ENCODE measurements at places on chromosomes 12 and 14. TPM values are rescaled to one million over a fixed set of nuclear protein-coding genes. Genes with fewer than 3 reads are reported as not detected.

The DNAH10 gene
- total RNA-seq: 0.21 TPM

The WNT5B gene
- 0.57 TPM for total RNA-seq

The FAM161B gene
- total RNA-seq: 1.1 TPM

The IGFBP6 gene
- 32.5 TPM for total RNA-seq

The FERMT2 gene
- total RNA-seq: 414 TPM

The IRAK3 gene
- 0.53 TPM for total RNA-seq

The INSM2 gene
- total RNA-seq: not detected

The KCNJ8 gene
- total RNA-seq: 0.93 TPM

- no peak overlapping the region for H3K4me3 ChIP-seq
- peak; percentile 88 for DNase-seq
- H3K27ac ChIP-seq: no peak overlapping the region
- H3K27me3 ChIP-seq: no peaks in the 10 kb centered on the region
- no peaks in the 10 kb centered on the region for H3K36me3 ChIP-seq
- no peaks in the 10 kb centered on the region for H3K4me1 ChIP-seq
Measured at GRCh38 chr12:128609861-128610260, 213.9 kb downstream of the SLC15A4 start.

DNA sequence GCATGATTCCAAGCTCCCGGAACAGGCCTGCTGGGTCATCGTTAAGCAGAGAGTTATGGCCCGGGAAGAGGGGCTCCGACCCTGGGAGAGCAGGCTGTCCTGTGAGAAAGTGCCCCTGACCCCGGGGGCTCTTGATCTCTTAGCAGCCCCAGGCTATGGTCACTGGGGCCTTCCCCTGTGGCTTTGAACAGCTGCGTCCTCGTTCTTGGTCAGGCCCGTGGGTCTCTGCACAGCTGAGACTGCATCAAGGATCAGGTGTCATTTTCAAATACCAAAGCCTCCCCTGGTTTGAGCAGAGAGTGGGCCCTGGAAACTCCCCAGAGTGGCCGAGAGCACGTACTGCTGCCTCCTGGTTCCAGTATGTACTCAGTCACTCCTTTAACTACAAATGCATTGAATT is 114.8 kb downstream of the ESRRB start:
- no peak overlapping the region for H3K27ac ChIP-seq
- H3K4me3 ChIP-seq: no peak overlapping the region
- no peaks in the 10 kb centered on the region for H3K36me3 ChIP-seq
- no peak for DNase-seq
- no peaks in the 10 kb centered on the region for H3K27me3 ChIP-seq

GRCh38 chr12:7571257-7571656 is 67.7 kb upstream of the CD163 start:
- H3K36me3 ChIP-seq: no peaks in the 10 kb centered on the region
- no peak overlapping the region for H3K4me3 ChIP-seq
- no peak for DNase-seq
- no peaks in the 10 kb centered on the region for H3K4me1 ChIP-seq
- no peaks in the 10 kb centered on the region for H3K27me3 ChIP-seq

DNA sequence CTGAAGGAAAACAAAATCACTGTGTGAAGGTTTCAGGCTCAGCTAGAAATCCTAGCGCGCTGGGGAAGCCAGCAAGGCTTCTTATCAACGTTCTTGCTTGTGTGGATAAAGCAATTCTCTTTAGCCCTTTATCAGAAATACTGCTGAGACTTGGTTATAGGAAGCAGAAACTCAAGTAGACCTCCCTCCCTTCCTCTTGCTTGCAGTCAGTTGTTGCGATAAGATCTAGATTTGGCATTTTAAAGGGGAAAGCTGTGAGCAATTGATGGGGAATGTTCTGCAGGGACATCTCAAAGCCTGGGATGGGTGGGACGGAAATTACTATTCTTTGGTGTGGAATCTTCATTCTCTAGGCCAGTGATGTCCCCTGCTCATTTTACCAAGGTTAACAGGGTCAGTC is 76.4 kb upstream of the ANO4 start:
- H3K4me3 ChIP-seq: peak overlapping the region; percentile 81
- no peaks in the 10 kb centered on the region for H3K4me1 ChIP-seq
- H3K27me3 ChIP-seq: peaks cover 35% of the 10 kb centered on the region

DNA sequence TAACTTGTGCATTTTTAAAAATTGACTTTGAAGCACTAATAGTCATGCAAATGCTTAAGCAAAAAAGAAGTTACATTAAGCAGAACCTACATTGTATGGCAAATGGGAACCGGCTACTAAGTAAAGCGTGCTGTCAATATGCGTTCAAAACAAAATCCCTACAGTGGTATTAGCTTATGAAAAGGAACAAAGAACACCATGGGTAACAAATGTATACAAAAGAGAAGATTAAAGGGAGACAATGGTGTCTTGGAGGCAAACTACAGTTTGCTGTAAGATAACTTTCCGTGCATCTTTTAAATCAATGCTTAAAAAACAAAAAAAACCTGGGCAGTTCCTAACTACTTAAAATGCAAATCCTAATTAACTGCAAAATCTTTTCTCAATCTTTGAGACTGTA is 10.5 kb downstream of the CDK2AP1 start:
- DNase-seq: no peak
- H3K36me3 ChIP-seq: peaks cover 69% of the 10 kb centered on the region
- H3K4me1 ChIP-seq: no peaks in the 10 kb centered on the region
- H3K4me3 ChIP-seq: no peak overlapping the region
- H3K27me3 ChIP-seq: no peaks in the 10 kb centered on the region

DNA sequence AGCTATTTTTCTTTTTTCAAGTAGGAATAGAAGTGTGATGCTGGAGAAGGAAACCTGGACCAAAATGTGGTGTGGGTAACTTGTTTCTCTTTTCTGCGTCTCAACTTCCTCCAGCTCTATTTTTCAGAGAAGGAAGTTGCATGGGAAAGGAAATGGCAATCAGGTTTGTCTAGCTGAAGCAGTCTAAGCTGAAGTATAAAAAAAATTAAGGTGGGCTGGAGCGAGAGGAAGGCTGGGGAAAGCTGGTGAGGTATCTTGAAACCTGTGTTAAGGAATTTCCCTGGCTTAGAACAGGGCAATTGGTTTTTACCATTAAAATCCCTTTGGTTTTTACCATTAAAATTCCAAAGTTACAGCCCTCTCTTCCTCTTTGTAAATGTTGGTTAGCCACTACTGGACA is 34.2 kb upstream of the NINJ2 start:
- H3K4me1 ChIP-seq: no peaks in the 10 kb centered on the region
- no peak for DNase-seq
- no peak overlapping the region for H3K4me3 ChIP-seq
- H3K36me3 ChIP-seq: no peaks in the 10 kb centered on the region

DNA sequence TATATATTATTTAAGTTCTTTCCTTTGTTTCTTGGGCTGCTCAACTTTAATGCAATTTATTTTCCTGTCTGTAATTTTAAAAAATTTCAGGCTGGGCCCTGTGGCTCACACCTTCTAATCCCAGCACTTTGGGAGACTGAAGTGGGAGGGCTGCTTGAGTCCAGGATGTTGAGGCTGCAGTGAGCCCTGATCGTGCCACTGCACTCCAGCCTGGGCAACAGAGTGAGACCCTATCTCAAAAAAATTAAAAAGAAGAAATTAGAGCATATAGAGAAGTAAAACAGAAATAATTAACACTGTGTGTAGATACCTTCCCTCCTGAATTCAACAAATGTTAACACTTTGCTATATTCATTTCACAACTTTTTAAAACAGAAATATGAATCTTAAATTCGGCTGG is 74.2 kb downstream of the DENND5B start:
- no peak for DNase-seq
- H3K4me1 ChIP-seq: peaks cover 10% of the 10 kb centered on the region
- no peaks in the 10 kb centered on the region for H3K36me3 ChIP-seq
- H3K4me3 ChIP-seq: no peak overlapping the region
- no peak overlapping the region for H3K27ac ChIP-seq
- H3K27me3 ChIP-seq: no peaks in the 10 kb centered on the region

- H3K27ac ChIP-seq: no peak overlapping the region
- H3K27me3 ChIP-seq: no peaks in the 10 kb centered on the region
- peaks cover 8% of the 10 kb centered on the region for H3K36me3 ChIP-seq
- peak; percentile 71 for DNase-seq
- no peak overlapping the region for H3K4me3 ChIP-seq
Measured at GRCh38 chr14:67166450-67166853, 22.8 kb upstream of the GARIN2 start.

- no peaks in the 10 kb centered on the region for H3K27me3 ChIP-seq
- no peak for DNase-seq
- H3K36me3 ChIP-seq: peaks cover 47% of the 10 kb centered on the region
- peaks cover 14% of the 10 kb centered on the region for H3K4me1 ChIP-seq
- H3K4me3 ChIP-seq: peak overlapping the region; percentile 96
Measured at GRCh38 chr12:53383258-53383657, 3.3 kb downstream of the SP1 start.

GRCh38 chr14:102503641-102504327 is 5.8 kb downstream of the ANKRD9 start:
- no peak for DNase-seq
- H3K36me3 ChIP-seq: peaks cover 12% of the 10 kb centered on the region
- no peak overlapping the region for H3K4me3 ChIP-seq
- peaks cover 3% of the 10 kb centered on the region for H3K4me1 ChIP-seq

GRCh38 chr14:75184492-75184891 is 8.1 kb upstream of the TMED10 start:
- no peak overlapping the region for H3K4me3 ChIP-seq
- H3K36me3 ChIP-seq: no peaks in the 10 kb centered on the region
- H3K27me3 ChIP-seq: no peaks in the 10 kb centered on the region
- H3K27ac ChIP-seq: no peak overlapping the region

GRCh38 chr14:104889375-104889757 is 24.3 kb downstream of the CEP170B start:
- H3K27me3 ChIP-seq: no peaks in the 10 kb centered on the region
- H3K36me3 ChIP-seq: peaks cover 6% of the 10 kb centered on the region
- DNase-seq: peak; percentile 42
- no peak overlapping the region for H3K4me3 ChIP-seq
- no peak overlapping the region for H3K27ac ChIP-seq
- H3K4me1 ChIP-seq: no peaks in the 10 kb centered on the region

DNA sequence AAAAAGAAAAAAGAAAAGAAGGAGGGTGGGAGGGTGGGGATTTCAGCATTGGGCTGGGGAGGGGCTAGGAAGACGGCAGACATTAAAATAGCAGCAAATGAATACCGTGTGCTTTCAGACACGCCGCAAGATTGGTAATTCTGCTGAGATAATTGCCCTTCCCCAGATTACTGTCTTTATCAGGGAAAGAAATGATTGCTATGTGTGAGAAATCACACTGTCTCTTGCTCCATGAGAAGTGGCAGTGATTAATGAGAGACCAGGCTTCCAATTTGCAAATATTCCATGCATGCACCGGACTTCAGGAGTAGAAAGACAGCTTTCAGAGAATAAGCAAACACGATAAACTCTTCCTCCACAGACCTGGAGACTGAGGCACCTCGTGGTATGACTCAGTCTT is 7.6 kb upstream of the KCNA5 start:
- H3K4me3 ChIP-seq: no peak overlapping the region
- H3K27me3 ChIP-seq: peaks cover 24% of the 10 kb centered on the region
- no peaks in the 10 kb centered on the region for H3K36me3 ChIP-seq
- no peak for DNase-seq
- no peaks in the 10 kb centered on the region for H3K4me1 ChIP-seq
- H3K27ac ChIP-seq: no peak overlapping the region

DNA sequence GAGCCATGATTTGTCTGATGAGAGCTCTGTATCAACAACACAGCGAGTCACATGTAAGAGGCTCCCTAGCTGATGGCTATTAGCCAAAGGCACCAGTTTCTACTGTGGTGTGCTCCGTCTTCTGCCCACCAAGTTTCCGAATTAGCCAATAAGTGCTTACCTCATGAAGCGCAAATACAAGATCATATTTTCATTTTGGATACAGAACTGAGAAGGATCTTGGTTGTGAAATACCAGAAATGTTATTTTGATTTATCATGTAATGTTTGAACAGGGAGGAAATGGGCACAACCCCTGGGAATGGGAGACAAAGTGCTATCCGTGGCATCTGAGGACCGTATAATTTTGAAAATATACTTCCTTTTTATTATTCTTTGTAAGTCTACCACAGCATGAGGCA is 234.3 kb downstream of the DACT1 start:
- no peaks in the 10 kb centered on the region for H3K27me3 ChIP-seq
- H3K36me3 ChIP-seq: no peaks in the 10 kb centered on the region
- no peak overlapping the region for H3K27ac ChIP-seq
- H3K4me1 ChIP-seq: no peaks in the 10 kb centered on the region
- no peak for DNase-seq

DNA sequence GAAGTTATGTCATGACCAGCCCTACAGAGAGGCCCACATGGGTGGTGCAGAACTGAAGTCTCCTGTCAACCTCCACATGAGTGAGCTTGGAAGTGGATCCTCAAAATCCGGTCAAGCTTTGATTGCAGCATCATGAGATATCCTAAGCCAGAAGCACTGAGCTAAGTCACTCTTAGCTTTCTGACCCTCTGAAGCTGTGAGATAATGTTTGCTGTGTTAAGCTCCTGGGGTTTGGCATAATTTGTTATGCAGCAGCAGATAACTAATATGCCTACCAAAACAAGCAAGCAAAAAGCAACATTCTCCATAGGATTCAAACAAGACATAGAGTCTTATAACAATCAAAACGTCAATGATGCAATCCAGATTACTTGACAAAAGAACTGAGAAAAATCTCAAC is 87.6 kb upstream of the GRIN2B start:
- H3K27me3 ChIP-seq: no peaks in the 10 kb centered on the region
- DNase-seq: no peak
- no peak overlapping the region for H3K27ac ChIP-seq
- no peaks in the 10 kb centered on the region for H3K36me3 ChIP-seq
- peaks cover 4% of the 10 kb centered on the region for H3K4me1 ChIP-seq
- no peak overlapping the region for H3K4me3 ChIP-seq

- H3K4me1 ChIP-seq: peaks cover 8% of the 10 kb centered on the region
- no peak overlapping the region for H3K4me3 ChIP-seq
- H3K27me3 ChIP-seq: no peaks in the 10 kb centered on the region
- no peak for DNase-seq
- H3K27ac ChIP-seq: no peak overlapping the region
- H3K36me3 ChIP-seq: peaks cover 11% of the 10 kb centered on the region
Measured at GRCh38 chr12:26026713-26027112, 68.2 kb downstream of the RASSF8 start.

DNA sequence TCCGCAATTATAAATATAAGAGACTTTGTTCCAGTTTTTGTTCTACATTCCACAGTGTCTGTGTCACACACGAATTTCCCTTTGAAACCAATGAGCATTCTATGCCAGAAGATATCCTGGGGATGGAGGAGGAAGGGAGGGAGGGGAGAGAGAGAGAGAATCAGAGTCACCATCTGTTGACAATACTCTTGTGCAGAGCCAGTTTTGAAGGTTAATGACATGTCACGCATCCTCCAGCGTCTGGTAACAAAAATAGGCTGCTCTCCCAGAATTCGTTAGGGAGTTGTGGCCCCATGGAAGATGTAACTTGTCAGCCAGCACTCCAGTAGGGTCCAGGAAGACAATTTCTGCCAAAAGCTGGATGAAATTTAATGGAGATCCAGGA is 213.5 kb upstream of the KRR1 start:
- no peaks in the 10 kb centered on the region for H3K27me3 ChIP-seq
- H3K4me1 ChIP-seq: peaks cover 16% of the 10 kb centered on the region
- no peak overlapping the region for H3K27ac ChIP-seq
- no peaks in the 10 kb centered on the region for H3K36me3 ChIP-seq
- no peak overlapping the region for H3K4me3 ChIP-seq
- DNase-seq: no peak

- H3K4me3 ChIP-seq: peak overlapping the region; percentile 99
- no peak overlapping the region for H3K27ac ChIP-seq
- H3K36me3 ChIP-seq: peaks cover 3% of the 10 kb centered on the region
Measured at GRCh38 chr14:63642656-63643382, 1.1 kb upstream of the WDR89 start.
